Endothelial cell (in vitro differentiated cells): ENCODE measurements at places on chromosomes 11 and 22. TPM values are rescaled to one million over a fixed set of nuclear protein-coding genes. Genes with fewer than 3 reads are reported as not detected.

Gene GNG3
- 1.1 TPM for total RNA-seq

Gene MS4A14
- total RNA-seq = not detected

Gene MOGAT2
- total RNA-seq = not detected

Gene SMARCB1
- total RNA-seq = 105 TPM

Gene KCNQ1
- 35.3 TPM for total RNA-seq

Gene MTA2
- total RNA-seq = 157 TPM

Gene DSCAML1
- 3.8 TPM for total RNA-seq

Gene IGSF22
- total RNA-seq = 0.74 TPM

Gene OR2AG1
- total RNA-seq = not detected
